ENCODE measurements at places on chromosomes 1 and 21. TPM values are rescaled to one million over a fixed set of nuclear protein-coding genes. Genes with fewer than 3 reads are reported as not detected.

- peak; percentile 63 for DNase-seq
These were observed 194.6 kb downstream of the SLC45A1 start for GRCh38 chr1:8512504-8512903.

GRCh38 chr1:158020886-158021620 is 27.6 kb downstream of the KIRREL1 start:
- DNase-seq: no peak

FAM89A gene
- 14.9 TPM for total RNA-seq

GRCh38 chr1:83796409-83796808 is 202.5 kb downstream of the TTLL7 start:
- no peak for DNase-seq

- no peak for DNase-seq
These were observed 33.0 kb downstream of the HUNK start for GRCh38 chr21:31905503-31906451.

- no peak for DNase-seq
These were observed 373.6 kb downstream of the PBX1 start for GRCh38 chr1:164932580-164932979.

DNA sequence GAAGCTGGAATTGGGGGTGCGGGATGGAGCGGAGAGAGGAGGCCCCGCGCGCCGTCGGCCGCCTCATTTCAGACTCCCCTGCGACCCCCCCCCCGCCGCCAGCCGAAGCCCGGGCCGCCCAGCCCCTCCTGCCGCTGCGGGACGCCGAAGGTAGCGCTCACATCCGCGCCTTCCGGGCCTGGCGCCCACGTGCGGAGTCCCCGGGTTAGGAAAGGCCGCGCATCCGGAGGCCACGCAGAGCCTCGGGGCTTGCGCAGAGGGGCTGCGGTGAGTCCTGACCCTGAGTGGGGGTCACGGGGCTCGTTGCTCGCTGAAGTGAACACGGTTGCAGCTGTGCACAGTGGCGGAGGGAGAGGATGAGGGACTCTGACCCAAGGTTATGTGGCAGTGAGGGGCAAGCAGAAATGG is 552 bp upstream of the ZNF496 start:
- DNase-seq: peak; percentile 78

- peak; percentile 23 for DNase-seq
These were observed 96.7 kb downstream of the DYRK1A start for GRCh38 chr21:37463083-37463801.

GRCh38 chr21:17461014-17461413 is 51.8 kb upstream of the CXADR start:
- DNase-seq: no peak

CYP2J2 gene
- total RNA-seq: 1.6 TPM

GRCh38 chr1:19376428-19377372 is 64.6 kb downstream of the SLC66A1 start:
- no peak for DNase-seq

CHIT1 gene
- 0.80 TPM for total RNA-seq

GRCh38 chr1:203077956-203078355 is 7.9 kb downstream of the MYOG start:
- DNase-seq: no peak

PRAMEF14 gene
- total RNA-seq: not detected

WDR64 gene
- not detected for total RNA-seq

DONSON gene
- 41.8 TPM for total RNA-seq

S100A9 gene
- not detected for total RNA-seq

- peak; percentile 78 for DNase-seq
These were observed 7.7 kb downstream of the PADI1 start for GRCh38 chr1:17212487-17213121.

DNA sequence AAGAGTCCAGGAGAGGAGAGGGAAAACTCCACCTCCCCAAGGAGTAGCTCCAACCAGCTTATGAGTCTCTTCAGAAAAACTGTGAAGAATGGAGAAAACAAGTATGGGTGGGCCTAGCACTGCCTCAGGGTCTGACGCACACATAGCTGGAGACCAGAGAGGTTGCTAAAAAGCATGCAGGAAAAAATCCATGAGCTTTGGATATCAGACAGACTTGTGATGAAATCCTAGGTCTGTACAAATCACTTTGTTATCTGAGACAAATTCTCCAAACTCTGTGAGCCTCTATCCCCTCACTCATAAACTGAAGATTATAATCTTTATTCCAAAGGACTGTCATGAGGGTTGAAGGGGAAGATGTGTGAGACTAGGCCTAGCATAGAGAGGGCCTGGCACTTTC is 141.5 kb upstream of the FGGY start:
- no peak for DNase-seq

DNA sequence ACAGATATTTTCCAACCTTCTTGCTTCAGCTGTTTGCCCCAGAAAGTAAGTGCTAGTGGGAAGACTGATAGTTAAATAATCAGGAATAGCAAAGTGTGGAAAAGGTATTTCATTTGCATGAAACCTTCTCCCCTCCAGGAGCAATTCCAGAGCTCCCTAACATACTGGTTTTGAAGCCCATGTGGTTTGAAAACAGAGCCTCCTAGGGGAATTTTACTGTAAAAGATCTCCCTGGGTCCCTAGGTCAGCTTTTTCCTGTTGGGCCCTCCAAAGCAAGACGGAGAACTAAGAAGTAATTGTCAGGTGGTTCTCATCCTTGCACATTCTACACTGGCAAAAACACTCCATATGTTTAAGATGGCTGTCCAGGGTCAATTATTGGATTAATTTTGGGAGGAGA is 218.7 kb upstream of the FOXD3 start:
- no peak for DNase-seq

- DNase-seq: peak; percentile 27
These were observed 2.5 kb downstream of the ATP1B1 start for GRCh38 chr1:169108863-169109560.

All from activated CD4-positive, alpha-beta T cell treated with anti-CD3 and anti-CD28 coated beads for 36 hours (primary cell).